ENCODE measurements at places on chromosomes 11 and 22.

DNA sequence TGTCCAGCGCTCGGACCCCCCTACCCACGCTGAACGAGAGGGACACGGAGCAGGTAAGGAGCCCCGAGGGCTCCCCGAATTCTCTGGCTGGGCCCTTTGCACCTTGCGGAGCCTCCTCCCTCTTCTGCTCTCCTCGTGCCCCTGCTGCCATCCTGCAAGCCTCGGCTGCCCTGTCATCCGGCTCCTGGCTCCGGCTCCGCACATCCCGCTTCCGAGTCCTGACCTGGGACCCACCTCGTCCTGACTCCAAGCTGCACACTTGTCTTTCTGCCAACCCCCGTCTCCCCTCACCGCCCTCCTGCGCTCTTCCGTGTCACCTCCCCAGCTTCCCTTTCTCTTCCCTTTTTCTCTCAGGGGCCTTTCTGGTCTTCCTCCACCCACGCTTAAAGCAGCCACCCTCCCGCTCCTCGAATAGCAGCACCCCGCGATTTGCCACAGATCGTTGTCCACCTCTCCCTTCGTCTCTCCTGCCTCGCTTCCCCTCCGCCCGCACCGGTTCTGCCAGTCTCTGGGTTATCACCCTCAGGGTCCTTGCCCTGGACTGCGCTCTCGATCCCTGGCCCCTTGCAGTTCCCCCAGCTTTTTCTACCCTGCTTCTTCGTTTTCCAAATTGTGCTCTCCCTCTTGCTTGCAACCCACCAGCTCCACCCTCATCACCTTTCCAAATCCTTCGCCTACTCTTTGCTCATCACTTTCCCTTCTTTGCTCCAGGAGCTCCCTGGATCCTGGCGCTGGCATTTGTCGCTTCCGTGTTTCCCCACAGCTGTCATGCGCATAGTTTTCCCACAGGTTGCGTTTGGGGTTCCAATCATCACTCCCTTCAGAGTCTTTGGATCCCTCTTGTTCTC lies 822 bp downstream of the MARK2 start:
- DNase-seq = peak; percentile 50

DNA sequence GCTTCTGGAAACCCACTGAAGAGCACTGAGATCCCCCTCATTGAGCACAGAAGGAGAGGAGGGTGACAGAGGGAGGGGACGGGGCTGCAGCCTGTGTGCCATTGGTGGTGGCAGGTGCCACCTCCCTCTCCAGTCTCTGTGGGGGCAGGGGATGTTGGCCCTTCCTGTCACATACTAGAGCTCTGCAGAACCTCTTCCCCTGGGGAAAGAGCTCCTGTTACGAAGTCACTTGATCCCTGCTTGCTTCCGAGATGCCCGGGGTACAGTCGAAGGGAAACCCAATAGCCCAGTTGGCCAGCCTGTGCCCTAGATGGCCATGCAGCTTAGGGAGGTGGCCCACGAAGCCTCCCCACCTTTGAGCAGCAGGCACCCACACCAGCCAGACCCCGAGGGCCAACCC lies 29.4 kb downstream of the DAGLA start:
- no peak for DNase-seq

GRCh38 chr11:45896422-45896984 lies 10.6 kb downstream of the FREY1 start:
- no peak for DNase-seq

- no peak for DNase-seq
Measured at GRCh38 chr11:105132716-105133511, 6.7 kb downstream of the CARD18 start.

DNA sequence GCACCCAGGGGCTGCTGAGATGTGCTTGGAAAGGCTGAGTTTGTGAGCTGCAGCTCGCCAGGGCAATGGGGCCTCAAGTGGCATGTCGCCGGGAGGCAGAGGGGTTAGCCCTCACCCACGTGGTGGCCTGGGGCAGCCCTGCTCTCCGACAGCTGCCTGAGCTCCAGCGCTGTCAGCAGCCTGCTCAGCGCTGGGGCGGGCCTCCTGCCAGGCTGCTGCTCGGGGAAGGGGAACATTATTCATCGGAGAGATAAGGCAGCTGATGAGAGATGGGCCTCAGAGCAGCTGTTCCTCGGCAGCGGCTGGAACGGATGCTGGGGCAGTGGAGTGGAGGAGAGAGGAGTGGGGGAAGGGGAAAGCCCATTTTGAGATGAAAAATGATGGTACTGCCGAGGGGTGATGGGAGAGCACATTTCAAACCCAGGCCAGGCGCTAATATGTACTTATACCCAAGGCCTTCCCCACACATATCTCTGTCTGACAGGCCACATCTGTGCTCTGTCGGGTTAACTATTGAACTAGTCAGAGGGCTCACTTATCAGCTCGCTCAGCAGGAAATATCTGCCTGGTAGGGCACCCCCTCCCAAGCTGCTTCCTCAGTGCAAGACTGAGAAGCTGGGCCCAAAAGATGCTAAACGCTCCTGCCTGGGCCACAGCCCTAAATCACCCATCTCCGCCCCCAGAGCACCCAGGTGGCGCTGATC lies 79.5 kb downstream of the TIMP3 start:
- DNase-seq = peak; percentile 29

- peak; percentile 44 for DNase-seq
Measured at GRCh38 chr22:37848587-37849088, 581 bp upstream of the EIF3L start.

GRCh38 chr22:20981787-20982562 lies at the start of gene LZTR1:
Gene LZTR1 (plus strand): TSS chr22:20982297. CDS start chr22:20982372, 75 bp downstream.
- DNase-seq = peak; percentile 81

DNA sequence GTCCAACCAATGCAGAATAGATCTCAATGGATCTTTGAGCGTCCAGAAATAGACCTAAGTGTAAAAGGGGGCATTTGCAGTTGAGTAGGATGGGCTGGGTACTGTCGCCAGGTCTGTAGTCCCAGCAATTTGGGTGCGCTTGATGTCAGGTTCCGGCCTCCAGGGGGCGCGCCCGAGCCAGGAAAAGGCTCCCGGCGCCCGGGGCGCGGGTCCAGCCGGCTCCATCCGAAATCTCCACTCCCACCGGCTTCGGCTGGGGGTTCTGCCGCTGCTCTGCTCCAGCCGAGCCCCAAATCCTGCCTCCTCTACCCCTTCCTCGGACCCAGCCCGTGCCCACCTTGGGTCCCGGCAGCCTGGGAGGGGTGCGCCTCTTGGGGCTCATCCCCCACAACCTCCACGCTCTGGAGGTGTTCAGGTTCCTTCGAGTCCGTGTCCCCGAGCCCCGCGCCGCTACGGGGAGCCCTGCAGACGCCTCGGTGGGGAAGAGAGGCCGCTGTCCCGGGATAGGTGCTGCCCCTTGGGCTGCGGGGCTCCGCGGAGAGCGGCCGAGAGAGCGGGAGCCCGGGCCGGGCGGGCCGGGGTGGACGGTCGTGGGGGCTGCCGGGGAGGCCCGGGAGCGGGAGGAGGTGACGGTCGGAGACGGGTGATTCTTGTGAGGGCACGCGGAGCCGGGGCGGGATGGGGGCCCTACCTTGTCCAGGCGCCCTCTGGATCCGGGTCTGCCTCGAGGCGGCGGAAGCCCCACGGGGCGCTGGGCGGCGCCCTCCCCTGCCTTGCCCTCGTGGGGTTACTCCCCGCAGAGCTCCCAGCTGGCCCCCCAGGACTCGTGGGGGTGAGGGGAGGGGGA lies 13.0 kb upstream of the CYB5R3 start:
- peak; percentile 93 for DNase-seq

DNA sequence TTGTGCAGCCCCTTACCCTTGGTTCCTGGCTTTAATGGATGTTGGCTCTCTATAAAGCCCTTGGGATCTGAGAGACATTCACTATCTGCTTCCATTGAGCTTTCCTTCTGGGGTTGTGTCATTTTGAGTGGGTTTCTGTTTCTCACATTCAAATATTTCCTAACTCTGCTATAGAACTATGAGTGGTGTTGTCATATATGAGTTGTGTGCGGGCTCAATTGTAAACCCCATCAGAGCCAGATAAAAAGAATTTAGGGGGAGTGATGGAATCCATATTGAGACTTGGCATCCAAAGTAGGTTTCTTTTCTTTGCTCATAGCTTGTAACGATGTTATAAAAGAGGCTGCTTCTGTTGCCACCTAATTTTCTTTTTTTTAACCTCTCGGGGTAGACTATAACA lies 41.8 kb upstream of the SPON1 start:
- no peak for DNase-seq
